Astrocyte of the hippocampus (primary cell): ENCODE measurements at places on chromosomes 5 and 9.
A peak's percentile ranks its signal among the peaks of the same experiment; 100 is the strongest.

DNA sequence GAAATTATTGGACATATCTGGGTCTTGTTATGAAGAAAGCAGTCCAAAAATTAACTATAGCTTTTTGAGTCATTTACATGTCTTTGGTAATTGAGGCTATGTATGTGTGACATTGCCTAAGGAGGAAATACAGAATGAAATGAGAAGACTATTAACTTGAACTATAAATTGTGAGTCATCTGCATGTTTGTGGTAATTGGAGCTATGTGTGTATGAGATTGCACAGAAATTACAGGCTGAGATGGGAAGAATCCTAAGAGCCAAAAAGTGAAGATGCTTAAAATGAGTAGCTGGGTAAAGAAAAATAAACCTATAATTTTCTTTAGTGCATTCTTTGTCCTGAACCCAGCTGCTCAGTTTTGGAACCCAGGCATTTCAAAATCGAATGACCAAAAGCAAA is 747.6 kb upstream of the EDIL3 start:
- DNase-seq, result peak; percentile 34

- DNase-seq, result no peak
These were observed 186.7 kb downstream of the MSX2 start for GRCh38 chr5:174911118-174911517.

GRCh38 chr9:86978922-86979474 is 31.7 kb upstream of the GAS1 start:
- no peak for DNase-seq

DNA sequence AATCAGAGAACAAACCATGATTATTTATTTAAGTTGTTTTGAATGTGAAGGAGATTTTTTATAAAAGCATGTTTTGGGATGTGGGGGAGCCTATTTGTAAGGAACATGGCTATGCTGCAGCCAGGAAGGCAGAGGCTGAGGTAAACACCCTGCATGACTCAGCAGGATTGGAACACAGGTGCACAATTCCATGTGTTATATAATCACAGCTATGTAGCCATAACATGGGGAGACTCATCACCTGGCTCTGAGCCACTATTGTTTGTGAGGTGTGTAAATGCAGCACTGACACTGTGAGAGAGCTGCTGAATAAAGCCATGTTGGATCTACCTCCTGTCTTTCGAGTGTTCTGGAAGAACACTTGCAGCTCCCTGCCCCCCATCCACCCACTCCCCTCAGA is 1009.8 kb downstream of the DNAH5 start:
- no peak for DNase-seq

DNA sequence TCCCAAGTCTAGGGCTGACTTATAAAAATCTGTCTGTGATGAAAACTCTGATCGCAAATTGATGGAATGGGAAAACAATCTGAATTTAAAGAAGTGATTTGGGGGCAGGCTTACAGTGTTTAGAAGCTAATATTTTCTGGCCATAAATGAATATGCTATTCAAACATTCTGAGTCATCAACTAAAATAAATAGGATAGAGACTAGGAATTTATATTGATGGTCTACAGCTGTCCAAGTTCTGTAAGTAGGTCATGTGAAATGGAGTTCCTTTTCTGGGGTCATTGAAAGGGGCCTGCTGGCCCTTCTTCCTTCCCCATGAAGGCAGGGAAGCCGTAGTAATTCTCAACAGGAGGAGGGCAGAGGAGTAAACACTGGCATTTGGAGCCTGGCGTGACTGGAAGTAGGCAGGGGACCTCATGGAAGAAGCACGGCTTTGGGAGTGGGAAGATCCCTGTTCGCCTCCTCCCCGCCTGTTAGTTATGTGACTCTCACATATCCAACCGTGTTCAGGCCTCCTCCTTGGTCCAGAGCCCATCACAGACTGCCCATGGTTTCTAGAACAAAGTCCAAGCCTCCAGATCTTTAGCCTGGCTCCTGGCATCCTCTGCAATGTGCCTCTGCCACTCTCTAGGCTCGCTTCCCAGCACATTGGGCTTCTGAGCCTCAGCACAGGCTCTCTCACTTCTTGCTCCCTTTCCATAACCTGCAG is 31.7 kb downstream of the ALG2 start:
- no peak for DNase-seq
